ENCODE measurements at places on chromosomes 3 and 15.
A peak's percentile ranks its signal among the peaks of the same experiment; 100 is the strongest.

- DNase-seq, result no peak
Observed at GRCh38 chr3:36065321-36065720, 315.0 kb upstream of the STAC start.

DNA sequence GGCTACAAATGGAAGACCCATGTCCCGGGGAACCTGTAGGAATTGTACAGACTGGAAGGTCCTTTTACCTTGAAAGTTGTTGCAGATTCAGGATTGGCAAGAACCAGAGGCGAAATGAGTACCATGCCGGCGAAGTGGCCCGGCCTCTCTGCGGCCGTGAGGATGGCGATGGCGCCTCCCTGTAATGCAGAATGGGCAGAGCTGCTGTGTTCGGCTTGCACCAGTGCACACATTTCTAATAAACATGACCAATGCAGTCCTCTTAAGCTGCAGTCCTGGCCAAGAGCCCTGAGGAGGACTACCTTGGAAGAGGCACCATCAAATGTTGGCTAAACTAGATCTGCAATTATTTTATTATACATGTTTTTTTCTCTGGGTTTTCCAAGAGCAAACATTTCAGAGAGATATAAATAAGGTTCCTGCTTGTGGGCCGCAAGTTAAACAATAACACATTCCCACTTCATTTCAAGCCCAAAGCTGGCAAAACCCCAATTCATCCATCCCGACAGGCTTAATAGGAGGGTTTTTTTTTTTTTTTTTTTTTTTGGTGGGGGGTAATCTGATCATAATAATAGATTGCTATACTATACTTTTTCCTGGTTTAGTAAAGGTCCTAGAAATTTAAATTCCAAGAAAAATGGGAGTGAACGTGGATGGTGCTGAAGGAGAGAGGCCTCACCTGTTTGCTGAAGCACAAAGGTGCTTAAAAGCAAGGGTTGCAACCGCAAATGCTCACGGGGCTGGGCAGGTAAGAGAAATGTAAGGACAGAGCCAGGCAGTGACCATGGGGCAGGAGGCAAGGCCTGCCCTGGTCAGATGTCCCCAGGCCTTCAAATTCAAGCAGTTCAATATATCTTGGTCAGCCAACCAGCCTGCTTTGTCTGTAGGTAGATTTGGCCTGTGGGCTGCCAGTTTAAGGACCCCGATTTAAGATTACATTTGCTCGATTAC, 48.5 kb downstream of the ABTB1 start:
- DNase-seq, result peak; percentile 16

DNA sequence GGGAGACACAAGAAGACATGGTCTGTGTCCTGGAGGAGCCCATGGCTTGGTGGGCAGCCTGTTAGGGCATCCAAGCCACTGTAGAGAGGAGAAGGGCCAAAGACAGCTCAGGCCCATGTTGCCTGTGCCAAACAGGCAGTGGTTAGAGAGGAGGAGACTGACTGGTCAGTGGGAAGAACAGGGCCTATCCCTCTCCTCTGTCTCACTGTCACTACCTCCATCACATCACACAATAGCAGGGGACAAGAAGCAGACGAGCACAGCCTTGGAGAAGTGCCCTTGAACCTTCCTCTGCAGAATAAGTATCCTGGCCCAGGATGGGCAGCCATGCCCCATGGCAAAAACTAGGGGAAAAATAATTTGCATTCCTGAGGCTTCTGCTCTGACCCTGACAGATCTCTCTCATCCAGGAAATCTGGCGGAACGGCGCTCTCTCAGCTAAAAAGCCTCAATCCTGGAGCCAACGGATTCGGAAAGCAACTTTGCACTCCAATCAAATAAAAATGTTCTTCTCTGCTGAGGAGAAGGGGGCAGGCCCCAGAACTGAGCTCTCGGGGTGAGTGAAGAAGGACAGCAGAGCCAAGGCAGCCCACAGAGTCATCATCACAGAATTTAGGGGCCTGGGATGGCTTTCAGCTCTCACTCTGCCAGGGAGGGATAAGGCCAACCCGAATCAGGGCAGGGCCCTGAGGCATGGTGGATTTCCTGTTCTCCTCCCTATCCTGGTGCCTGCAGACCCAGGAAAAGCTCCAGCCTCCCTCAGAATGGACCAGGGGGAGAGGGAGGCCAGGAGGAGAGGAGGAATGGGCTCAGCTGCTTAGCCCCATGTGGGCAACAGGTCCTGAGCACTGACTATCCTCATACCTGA, 1.6 kb downstream of the SHF start:
- no peak for DNase-seq

- DNase-seq, result no peak
Observed at GRCh38 chr15:96619174-96619573, 288.7 kb downstream of the NR2F2 start.

DNA sequence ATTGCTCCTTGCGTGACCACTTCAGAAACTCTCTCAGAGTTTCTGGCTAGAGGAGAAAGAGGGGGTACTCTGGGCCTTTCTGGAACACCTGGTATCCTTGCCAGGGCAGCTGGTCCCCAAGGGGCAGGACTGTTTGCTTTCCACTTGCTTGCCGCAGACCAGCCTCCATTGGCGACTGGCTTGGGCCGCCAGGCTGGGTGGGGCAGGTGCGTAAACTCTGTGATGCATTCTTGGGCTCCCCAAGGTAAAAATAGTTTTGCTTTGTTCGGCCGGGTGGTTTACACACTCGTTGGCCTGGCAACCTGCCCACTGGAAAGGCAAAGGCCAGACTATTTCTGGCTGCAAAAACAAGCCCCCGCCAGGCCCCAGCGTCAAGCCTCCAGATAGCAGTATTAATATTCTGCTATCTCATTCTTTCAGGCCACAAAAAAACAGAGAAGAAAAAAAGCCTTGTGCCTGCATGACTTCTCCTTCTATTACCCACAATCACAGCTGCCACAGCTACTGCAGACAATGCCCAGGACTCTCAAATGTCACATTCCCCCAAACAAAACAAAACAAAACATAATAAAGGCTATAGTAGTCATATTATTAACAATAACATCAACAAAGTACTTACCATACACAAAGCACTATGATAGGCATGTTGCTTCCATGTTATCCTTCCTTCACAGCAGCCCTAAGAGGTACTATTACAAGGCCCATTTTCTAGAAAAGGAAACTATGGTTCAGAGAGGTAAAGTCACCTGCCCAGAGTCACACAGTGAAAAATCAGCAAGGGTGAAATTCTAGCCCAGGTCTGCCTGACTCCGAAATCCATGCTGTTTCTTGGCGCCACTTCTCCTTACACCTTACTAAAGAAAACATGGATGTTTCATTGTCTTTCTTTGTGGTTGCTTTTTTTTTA, 14.0 kb upstream of the SSUH2 start:
- peak; percentile 76 for DNase-seq

GRCh38 chr3:123919353-123919752, 35.2 kb upstream of the MYLK start:
- no peak for DNase-seq

DNA sequence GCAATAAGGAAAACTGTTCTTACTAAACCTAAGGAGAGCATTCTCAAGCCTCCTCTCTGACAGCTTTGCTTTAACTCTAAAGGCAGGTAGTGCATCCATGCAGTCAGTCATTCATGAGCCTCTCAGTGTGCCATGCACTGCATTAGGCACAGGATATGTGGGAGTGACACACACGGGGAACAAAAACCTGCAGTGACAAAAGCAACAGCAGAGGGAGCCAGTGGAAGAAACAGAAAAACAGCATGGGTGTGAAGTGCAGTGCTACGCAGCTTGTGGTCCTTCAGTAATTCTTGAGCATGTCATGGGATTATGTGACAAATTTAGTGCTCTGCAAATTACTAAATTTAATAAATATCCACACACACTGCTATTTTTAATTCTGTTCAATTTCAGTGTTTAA, 230.7 kb downstream of the BBX start:
- DNase-seq, result no peak

DNA sequence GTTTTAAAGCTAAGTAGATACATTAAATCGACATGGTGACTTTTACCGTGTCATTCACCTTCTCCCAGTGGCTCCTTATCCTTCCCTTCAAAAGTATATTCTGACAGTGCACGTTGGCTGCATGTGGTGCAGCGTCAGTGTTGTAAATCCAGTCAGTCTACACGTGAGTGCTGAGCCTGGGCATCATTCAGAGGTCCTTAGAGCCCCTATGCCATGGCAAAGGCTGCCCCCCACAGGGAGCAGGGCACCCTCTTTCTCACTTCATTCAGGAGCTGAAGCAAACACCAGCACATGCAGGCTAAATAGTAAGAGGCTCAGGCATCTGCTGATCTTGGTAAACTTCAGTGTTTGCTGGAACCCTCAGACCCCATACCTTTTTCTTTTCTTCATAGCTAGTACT, 43.3 kb downstream of the RASGRP1 start:
- DNase-seq, result no peak

GRCh38 chr3:50269977-50270413, 1.0 kb downstream of the SEMA3B start:
- DNase-seq, result no peak

- DNase-seq, result no peak
Observed at GRCh38 chr15:57343048-57343447, 33.3 kb upstream of the CGNL1 start.

- no peak for DNase-seq
Observed at GRCh38 chr3:48553361-48553760, 3.2 kb downstream of the PFKFB4 start.

GRCh38 chr3:179158336-179159039, 10.3 kb downstream of the PIK3CA start:
- DNase-seq, result no peak

DNA sequence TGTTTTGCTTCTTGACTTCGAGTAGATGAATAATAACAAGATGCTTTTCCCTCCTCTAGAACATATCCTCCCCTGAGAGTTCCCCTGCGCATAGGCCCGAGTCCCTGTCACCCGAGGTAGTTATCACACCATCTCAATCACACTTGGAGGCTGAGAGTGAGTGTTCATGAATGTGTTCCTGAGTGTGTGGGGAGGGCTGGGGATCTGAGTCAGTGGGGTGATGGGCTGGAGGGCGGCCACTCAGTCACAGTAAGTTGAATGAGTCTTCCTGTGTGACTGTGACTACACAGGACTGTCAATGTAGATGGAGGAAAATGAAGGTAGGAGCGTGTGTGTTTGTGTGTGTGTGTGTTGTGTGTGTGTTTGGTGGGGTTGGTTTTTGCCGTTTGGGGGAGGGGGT, 71.0 kb downstream of the SETD5 start:
- no peak for DNase-seq

DNA sequence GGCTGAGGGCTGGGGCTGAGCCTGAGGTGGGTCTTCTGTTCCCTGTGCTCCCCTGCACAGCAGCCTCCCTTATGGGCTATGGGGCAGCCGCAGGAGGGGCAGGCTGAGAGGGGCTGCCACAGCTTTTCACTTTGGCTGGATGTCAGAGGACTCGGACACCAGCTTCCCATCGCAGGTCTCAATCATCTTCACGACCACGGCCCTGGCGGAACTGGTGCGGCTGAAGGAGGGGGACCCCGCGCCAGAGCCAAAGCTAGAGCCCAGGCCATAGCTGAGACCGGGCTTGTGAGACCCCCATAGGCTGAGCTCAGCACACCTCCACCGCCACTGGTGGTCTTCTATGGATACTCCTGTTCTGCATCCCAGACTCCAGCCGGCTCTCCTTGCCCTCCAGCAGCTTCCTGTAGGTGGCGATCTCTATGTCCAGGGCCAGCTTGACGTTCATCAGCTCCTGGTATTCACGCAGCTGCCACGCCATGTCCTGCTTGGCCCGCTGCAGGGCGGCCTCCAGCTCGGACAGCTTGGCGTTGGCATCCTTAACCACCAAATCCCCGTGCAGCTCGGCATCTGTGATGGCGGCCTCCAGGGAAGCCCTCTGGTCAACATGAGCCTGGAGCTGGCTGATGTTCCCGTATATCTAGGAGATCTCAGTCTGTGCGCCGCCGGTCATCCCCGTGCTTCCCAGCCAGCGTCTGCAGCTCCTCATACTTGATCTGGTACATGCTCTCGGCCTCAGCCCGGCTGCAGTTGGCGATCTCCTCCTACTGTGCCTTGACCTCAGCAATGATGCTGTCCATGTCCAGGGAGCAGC, 181.7 kb upstream of the SYNPR start:
- DNase-seq, result no peak

DNA sequence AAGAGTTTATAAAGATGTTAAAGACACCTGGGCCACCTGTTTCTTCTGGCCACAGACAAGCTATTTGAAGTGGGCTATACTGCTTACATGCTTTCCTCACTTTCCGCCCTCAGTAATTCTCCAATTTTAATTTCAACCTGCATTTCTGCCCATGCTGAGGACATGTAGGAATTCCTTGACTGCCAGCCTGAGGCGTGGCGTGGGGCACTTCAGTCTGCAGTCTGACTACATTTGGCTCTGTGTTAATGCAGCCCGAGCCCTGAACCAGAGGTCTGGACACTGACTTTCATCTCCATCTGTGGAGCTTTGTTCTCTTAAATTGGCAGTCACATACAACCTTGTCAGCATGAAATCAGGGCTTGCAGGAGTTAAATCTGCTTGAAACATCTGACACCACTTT, 8.5 kb downstream of the UQCC5 start:
- no peak for DNase-seq

- no peak for DNase-seq
Observed at GRCh38 chr3:38039899-38040261, 872 bp downstream of the DLEC1 start.

Data from left hindlimb (tissue), 1 donor.